ENCODE measurements at places on chromosomes 2 and 18.

DNA sequence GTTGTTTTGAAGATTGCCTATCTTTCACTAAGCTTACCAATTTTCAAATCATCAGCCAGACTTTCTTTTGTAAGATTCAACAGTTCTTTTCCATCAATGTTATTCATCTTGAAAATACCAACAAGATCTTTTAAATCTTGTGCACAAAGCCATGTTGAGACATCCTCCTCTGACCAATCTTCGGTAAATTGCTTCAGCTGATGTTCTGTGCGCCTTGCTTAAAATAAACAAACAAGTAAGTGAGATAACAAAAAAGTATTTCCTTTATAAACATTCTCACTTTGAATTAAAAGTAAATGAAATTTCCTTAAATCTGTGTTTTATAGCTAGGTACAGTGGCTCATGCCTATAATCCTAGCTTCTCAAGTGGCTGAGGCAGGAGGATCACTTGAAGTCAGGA lies 30.3 kb downstream of the WDSUB1 start:
- DNase-seq, result no peak

GRCh38 chr18:23867006-23867405 lies 147.5 kb upstream of the TTC39C start:
- no peak for DNase-seq

DNA sequence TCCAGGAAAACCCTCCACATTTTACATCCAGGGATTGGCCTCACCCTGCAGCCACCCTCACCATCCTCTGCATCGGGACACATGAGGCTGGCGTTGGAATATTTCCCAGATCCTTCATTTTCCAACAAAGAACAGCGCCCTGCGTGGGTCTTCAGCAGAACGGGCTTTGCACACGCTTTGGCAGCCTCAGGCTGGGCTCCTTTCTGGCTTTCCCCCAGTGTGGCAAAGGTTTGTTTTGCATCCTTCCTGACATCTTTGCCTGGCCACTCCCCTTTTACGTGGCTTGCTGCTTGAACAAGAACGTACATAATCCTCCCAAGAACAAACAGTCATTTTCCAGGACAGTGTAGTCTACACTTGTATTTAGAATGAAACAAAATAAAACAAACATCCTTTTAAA lies 25.6 kb upstream of the GREB1 start:
- DNase-seq, result no peak

GRCh38 chr18:32550963-32551362 lies 80.3 kb upstream of the GAREM1 start:
- peak; percentile 37 for DNase-seq

DNA sequence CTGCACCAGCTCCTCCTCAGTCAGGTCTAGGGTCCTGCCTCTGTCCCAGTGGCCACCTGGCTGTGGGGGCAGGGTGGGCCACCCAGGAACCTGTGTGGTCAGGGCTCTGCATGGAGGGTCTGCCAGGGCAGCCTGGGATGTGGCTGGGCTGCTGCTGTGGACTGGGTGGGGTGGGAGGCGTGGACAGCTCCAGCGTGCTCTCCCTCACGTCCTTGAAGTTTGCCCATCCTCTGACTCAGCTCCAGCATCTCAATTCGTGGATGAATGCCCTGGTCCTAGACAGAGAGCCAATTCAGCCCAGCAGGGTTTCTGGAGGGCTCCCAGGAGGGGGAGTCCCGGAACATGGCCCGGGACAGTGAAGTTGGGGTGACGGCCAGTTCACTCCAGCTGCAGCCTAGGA lies 64.3 kb upstream of the EPAS1 start:
- DNase-seq, result no peak

DNA sequence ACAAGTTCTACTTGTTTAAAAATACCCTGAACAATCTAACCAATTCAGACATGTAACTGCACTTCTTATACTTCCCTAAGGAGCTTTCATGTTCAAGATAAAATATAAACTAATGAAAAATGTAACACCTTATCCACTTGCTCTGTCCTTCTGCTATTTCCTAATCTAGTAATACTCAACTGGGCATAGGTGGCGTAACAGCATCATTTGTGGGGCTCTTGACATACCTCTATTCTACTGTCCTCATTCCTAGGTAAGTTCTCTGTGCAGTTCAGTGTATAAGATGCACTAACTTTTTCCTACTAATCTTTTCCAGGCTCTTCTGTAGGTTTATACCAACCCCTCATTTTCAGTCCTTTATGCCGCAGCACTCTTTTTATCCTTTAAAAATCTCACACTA lies 36.7 kb downstream of the PRKD3 start:
- no peak for DNase-seq

- peak; percentile 77 for DNase-seq
Measured at GRCh38 chr2:84022810-84023431, 436.2 kb downstream of the SUCLG1 start.

GRCh38 chr18:8625461-8626092 lies 16.3 kb downstream of the RAB12 start:
- peak; percentile 38 for DNase-seq

DNA sequence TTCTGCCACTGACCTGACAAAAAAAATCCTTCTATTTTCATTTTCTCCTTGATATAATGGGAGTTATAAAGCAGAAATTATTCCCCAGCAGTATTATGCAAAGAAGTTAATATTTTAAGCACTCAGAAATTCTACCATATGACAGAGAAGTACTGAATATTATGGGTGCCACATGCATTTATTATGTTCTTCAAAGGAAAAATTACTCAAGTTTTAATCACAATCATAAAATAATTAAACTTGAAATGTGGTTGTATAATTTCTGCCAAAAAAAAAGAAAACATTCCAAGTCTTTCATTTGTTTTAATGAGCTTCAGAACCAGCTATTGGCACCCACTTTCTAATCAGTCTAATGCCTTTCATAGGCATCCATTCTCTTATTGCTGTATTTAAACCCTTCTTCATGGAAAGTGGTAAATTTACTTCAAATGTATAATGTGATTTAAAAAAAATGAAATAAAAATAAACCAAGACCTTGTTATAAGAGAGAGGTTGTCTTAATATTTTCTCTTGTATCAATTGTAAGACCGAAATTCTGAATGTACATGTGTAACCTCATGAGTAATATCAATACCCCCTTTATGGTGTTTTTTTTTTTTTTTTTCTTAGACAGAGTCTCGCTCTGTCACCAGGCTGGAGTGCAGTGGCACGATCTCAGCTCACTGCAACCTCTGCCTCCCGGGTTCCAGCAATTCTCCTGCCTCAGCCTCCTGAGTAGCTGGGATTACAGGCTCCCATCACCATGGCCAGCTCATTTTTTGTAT lies 302.3 kb downstream of the IRS1 start:
- no peak for DNase-seq

- no peak for DNase-seq
Measured at GRCh38 chr2:152594022-152594766, 123.1 kb downstream of the PRPF40A start.

DNA sequence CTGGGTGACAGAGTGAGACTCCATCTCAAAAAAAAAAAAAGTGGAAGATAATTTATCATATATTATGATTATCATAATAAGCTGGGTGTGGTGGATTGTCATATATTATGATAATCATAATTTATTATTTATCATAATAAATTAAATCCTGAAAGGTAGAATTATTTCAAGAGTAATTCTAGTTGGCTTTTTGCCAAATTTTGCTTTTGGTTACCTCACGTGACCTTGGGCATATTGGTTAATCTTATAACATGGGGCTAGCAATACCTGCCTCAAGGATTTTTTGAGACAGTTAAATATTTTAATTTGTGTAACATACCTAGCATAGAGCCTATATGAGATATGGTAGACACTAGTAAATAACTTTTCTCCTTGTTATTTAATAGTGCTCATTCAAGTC lies 111.3 kb upstream of the TTC27 start:
- DNase-seq, result no peak

DNA sequence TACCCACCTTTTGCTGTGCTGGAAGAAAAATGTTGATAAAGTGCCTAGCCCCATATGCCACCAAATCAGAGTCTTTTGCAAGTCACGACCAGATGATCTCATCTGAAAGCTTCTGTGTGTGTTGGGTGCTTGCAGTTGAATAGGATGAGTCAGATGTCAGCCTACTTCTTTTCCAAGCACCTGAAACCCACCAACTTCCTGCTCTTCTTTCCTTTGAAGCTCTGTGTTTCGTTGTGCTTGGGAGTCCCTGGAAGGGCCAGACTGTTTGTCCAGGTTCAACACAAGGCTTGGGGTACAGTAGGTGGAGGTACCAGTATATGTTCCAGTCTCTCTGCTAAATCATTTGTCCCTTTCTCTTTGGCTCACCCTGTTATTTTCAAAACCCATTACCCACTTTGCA lies 36.8 kb upstream of the LCLAT1 start:
- DNase-seq, result no peak

GRCh38 chr2:233178994-233179847 lies 72.3 kb upstream of the ATG16L1 start:
- DNase-seq, result no peak

DNA sequence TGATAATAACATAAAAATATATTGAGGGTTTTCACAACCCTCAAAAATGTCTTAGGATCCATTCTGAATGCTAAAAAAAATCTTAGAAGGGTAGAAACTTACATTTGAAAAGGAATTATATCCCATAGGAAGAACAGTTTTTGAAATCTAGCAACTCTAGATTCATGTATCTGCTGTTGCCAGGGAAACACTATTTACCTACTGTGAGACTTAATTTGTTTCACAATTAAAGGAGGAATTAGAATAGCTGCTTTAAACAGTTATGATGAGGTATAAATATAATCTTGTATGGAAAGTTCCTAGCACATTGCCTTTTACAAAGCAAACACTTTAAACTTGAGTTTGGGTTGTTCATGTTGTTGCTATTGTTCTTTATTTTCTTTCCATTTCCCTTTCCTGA lies 988.2 kb downstream of the SUCLG1 start:
- DNase-seq, result no peak

DNA sequence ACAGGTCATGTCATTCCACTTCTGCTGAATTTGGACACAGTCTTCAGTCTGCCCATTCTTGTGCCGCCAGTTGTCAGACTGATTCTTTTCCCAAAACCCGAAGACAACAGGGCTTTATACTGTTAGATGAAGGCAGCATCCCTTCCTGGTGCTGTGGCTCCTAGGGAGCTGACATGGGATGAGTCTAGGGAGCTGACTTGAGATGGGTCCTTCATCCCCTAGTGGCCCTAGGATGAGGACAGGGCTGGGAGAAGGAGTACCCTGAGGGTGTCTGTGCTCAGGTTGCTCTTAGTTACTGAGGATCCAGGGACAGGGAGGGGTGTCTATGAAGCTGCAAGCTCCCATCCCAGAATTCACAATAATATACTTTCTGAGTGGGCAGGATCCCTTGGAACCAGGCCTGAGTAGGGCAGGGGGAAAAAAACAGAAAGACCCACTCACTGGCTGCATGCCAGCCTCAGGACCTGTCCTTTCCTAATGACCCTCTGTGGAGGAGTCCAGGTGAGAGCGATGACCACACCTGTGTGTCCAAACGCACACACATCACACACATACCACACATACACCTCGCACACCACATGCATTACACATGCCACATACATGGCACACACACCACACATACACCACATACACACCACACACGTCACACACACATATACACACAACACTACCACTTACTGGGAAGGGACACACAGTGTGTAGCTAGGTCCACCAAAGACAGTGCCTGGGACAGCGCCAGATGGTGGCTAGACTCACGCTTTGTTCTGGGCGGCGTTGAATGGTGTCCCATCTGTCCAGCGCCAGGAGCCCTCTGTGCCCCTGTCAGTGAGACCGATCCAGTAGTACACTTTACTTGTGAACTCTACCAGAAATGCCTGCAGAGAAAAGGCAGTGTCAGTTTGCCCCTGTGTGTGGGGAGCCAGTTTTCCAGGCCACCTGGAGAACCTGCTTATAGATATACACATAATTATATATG lies 11.1 kb downstream of the CLEC4F start:
- DNase-seq, result no peak

- no peak for DNase-seq
Measured at GRCh38 chr2:25596516-25597244, 76.7 kb downstream of the DTNB start.

DNA sequence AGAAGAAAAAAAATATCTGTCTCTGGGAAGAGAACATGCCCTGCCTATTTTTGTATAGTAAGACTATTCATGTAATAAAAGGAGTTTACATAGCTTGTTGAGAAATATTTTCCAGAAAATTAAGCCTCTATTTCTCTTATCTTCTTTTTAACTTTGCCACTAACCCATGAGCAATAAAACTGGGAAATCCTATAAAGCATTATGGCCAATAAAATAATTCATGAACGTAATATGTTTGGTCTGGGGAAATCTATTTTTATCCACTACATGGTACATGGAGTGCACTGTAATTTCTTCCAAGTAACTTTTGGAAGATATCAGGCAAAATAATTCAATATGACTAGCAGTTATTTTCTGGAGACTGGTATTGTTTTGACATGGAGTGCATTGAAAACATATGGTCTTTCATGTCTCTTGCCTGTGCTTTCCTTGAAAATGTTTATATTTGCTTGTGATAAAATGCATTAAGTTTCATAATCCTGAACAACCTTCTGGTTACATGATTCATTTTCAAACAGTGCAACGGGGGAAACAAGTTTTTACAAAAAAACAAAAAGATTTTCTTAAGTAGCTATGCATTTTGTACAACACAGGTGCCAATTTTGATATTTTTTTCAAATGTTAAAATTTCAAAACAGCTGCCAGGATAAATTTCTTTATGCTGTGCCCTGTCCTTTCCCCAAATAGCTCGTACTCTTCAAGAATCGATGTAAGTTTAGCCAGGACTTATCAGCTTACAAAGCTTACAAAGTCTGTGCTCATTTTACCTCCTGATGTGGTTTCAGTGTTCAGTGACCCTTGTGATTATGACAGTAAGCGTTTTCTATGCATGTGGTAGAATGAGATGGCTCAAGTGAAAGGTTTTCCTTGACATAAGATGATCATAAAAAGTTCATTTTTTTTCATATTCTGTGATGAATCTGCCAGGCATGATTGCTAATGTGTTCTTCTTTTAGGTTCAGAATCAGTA lies 194.5 kb downstream of the UBE2E3 start:
- no peak for DNase-seq

DNA sequence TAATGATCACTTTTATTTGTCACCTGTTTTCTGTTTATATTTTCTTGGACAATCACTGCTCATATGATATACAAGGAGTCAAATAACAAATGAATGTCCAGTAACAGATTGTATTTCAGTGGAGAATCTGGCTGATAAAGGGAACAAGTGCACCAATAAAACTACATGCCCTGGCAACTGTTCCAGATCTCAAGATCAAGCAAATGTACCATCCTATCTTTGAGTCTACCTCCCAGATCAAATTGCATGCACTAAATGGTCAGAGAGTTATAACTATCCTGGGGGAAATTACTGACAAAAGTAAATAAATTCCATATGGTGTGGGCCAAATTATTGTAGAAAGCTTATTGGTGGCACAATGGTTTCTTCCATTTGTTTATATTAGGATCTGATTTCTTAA lies 452.8 kb downstream of the MBD2 start:
- DNase-seq, result peak; percentile 2
